Stimulated activated CD8-positive, alpha-beta memory T cell treated with anti-CD3 and anti-CD28 coated beads, Interleukin-4, amount 100 ng/mL, for 48 hours (primary cell): ENCODE measurements at places on chromosomes 13 and 19.

- DNase-seq: no peak
Observed at GRCh38 chr13:95253033-95253432, 48.2 kb downstream of the ABCC4 start.

GRCh38 chr13:27289011-27289665, 18.5 kb downstream of the RASL11A start:
- no peak for DNase-seq

DNA sequence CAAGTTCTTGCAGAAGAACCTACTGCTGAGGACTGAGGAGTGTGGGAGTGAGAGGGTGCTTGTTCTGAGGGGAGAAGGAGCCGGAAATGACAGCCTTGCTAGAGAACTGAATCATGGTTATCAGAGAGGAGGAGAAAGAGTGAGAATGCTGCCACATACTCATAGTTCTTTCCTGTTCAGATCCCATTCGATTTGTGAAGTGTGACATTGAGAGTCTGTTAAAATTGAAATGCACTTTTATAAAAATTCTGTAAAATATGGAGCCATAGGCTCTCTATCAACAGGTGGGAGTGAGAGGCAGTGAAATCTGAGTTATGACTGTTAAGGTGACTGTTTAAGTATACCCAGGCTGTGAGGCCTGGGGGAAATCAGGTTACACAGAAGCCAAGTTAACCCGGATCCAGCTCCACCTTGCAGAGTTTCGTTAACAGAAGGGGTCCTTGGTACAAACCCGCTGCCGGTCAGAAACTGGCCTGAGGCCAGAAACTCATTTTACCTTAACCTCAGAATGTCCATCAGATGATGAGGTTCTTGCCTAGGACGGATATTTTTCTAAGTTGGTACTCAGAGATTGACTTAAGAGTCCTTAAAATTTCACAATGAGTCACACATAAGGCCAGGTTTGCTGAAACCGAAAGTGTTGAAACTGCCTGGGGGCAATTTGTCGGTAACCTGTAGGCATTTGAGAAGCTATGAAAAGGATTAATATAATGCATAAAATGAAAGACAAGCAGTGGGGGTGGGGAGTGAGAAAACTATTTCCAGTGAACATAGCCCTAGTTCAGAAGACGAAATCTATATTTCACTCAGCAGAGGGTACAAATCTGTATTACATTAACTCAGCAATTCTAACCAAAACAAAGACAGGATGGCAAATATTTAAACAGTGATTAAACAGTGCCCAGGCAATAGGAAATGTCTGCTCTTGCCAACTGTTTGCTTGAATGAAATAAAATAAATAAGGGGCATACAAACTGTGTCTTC, 350.5 kb downstream of the KCNRG start:
- peak; percentile 60 for DNase-seq

GRCh38 chr19:31214086-31214485, 135.2 kb downstream of the TSHZ3 start:
- DNase-seq: peak; percentile 87

- DNase-seq: no peak
Observed at GRCh38 chr13:72427757-72428528, 299.5 kb downstream of the MZT1 start.

- no peak for DNase-seq
Observed at GRCh38 chr13:93955904-93956303, 523.6 kb downstream of the DCT start.

DNA sequence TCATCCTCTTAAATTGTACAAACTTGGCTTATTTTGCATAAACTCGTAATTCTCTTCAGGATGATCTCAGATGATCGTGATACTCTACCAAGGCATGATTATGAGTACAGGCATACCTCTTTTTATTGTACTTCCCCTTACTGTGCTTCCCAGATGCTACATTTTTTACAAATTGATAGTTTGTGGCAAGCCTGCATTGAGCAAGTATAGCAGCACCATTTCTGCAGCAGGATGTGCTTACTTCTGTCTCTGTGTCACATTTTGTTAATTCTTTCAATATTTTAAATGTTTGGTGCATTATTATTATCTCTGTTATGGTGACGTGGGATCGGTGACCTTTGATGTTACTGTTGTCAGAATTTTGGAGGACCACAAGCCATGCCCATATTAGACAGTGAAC, 752.3 kb downstream of the PCDH9 start:
- DNase-seq: no peak

GRCh38 chr13:93231867-93232266, 5.3 kb downstream of the GPC6 start:
- DNase-seq: no peak

DNA sequence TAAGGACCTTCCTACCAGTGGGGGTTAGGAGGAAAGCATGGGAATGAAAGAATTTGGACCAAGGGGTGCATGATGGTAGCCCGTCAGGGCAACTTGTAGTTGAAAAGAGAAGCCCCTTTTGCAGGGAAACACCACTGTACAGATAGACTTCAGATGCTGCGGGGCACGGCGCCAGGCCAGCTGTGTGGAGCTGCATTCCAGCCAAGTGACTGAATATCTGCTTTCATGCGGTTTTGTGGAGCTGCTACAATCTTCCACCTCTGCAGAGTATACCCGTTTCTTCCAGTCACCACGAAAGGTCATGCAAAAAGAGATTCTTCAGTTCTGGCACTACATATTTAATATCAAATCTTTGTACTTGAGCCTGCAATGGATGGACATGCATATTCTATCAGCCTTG, 104.7 kb downstream of the RGCC start:
- DNase-seq: no peak

- no peak for DNase-seq
Observed at GRCh38 chr13:112971288-112971643, 2.3 kb downstream of the MCF2L start.

- no peak for DNase-seq
Observed at GRCh38 chr13:106700007-106700406, 132.1 kb upstream of the ARGLU1 start.

- peak; percentile 94 for DNase-seq
Observed at GRCh38 chr19:55632463-55632834, 8.1 kb upstream of the ZNF784 start.

GRCh38 chr13:41456768-41457588, at the start of gene RGCC:
Gene RGCC, plus strand, starts transcription at chr13:41457550. Its CDS starts 158 bp downstream, at chr13:41457708.
- DNase-seq: peak; percentile 96

GRCh38 chr13:99064624-99065234, 86.9 kb upstream of the DOCK9 start:
- no peak for DNase-seq

- DNase-seq: peak; percentile 92
Observed at GRCh38 chr19:45670670-45671453, 2.8 kb downstream of the GIPR start.

- DNase-seq: no peak
Observed at GRCh38 chr13:77810430-77810829, 108.2 kb downstream of the EDNRB start.

GRCh38 chr13:53054569-53054968, 26.0 kb downstream of the OLFM4 start:
- DNase-seq: no peak

DNA sequence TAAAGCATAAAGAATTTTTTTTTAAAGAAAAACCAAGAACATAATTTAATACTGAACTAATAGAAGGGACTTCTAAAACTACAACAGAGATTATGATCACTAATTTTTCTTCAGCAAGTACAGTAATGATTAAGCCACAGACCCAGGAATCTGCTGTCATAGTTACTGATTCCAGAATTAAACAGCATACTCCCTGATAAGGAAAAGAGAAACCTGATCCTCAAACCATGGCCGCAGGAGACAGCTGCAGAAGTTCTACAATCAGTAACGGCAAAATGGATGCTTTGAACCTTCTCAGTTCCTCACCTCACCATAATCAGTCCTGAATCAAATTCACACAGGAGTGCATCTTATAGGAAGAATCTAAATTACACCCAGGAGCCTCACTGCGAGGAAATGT, 939.0 kb upstream of the SLITRK1 start:
- no peak for DNase-seq

GRCh38 chr13:41244556-41244955, 18.8 kb downstream of the MTRF1 start:
- no peak for DNase-seq

GRCh38 chr13:111322916-111323331, 2.5 kb downstream of the TEX29 start:
- DNase-seq: no peak

GRCh38 chr19:609004-609346, 19.3 kb downstream of the HCN2 start:
- no peak for DNase-seq

- no peak for DNase-seq
Observed at GRCh38 chr13:31433207-31433606, 233.4 kb downstream of the B3GLCT start.

GRCh38 chr19:56866538-56866937, 26.0 kb upstream of the PEG3 start:
- DNase-seq: no peak

DNA sequence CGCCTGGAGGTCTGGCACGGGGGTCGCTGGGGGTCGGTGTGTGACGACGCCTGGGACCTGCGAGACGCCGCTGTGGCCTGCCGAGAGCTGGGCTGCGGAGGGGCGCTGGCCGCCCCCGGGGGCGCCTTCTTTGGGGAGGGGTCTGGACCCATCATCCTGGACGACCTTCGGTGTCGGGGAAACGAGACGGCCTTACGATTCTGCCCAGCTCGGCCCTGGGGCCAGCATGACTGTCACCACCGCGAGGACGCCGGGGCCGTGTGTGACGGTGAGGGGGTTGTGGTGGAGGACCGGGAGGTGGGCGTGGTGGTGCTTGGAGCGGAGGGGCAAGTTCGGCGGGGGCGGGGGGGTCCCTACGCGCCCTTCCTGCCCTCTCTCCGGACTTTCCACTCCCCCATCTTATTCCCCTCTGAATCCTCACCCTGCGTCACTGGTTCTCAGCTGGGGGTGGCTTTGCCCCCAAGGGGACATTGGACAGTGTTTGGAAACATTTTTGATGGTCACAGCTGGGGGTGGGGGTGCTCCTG, 5.5 kb downstream of the SSC5D start:
- no peak for DNase-seq

DNA sequence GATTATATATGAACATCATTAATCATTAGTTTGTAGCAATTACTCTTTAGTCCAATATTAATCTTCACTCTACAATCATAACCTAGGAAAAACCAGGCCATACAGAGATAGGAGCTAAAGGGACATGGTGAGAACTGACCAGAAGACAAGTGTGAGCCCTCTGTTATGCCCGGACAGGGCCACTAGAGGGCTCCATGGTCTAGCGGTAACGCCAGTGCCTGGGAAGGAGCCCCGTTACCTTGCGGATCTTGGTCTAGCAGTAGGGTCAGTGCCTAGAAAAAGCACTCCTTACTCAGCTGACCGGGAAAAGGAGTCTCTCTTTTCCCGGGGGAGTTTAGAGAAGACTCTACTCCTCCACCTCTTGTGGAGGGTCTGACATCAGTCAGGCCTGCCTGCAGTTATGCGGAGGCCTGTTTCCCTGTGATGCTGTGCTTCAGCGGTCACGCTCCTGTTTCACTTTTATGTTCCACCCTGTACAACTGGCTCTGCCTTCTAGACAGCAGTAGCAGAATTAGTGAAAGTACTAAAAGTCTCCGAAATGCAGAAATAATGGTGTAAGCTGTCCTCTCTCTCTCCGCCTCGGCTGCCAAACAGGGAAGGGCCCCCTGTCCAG, 13.8 kb downstream of the OR7D4 start:
- peak; percentile 80 for DNase-seq

- DNase-seq: no peak
Observed at GRCh38 chr13:108322206-108322824, 52.8 kb downstream of the TNFSF13B start.

DNA sequence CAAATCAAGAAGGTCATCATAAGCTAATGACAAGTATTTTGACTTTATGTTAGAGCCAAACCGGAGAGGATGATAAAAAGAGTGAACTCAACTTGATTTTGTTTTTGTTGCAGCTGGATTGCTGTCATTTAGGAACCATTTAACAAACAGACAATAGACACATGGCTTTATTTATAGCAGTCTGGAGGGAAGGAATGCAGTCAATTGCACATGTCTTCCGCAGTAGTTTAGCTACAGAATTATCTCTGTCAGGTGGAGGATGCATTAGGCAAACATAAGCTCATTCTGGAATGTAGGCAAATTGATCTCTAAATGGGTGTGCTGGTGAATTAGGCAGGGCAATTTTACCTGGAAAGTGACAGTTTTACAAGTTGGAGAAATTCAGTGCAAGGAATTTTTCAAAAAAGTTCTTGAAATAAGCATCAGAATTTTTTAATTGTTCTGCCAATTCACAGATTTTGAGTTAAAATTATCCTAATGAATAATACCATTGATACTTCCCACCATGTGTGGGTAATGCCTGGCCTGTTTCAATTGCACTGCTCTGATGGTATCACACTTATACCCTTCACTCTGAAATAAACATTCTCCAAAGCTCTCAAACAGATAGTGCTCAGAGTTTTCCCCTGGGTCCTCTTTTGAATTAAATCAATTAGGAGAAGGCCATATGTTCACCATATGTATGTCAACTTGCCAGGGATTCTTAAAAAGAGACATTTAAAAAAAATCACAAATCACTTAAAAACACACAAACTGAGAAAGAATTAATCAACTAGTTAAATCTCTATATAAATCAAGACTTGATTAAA, 318.3 kb downstream of the NDFIP2 start:
- no peak for DNase-seq
